ENCODE measurements at places on chromosomes 16 and 17.
A peak's percentile ranks its signal among the peaks of the same experiment; 100 is the strongest.

GRCh38 chr17:78779850-78780249 is 2.2 kb downstream of the CYTH1 start:
- DNase-seq = no peak

- DNase-seq = no peak
Observed at GRCh38 chr17:74354123-74354522, 7.5 kb downstream of the BTBD17 start.

DNA sequence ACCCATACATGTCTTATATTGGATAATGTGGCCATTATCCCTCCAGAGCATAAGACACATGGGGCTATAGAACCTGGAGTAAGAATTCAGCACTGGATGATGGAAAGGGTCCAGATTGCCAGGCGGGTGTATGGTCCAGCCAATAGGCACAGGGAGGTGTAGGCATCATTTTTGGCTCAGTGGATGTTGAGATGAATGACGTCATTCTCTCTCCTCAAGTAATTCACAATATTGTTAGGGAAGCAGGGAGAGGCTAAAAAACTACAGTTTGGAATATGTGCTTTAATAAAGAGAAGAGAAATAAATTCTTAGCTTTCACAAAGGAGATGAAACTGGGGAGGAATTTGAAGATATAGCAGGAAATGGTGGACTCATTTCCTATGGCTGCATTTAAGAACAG is 461.1 kb upstream of the GOT2 start:
- no peak for DNase-seq

- DNase-seq = no peak
Observed at GRCh38 chr17:63961355-63962212, 11.1 kb downstream of the SCN4A start.

DNA sequence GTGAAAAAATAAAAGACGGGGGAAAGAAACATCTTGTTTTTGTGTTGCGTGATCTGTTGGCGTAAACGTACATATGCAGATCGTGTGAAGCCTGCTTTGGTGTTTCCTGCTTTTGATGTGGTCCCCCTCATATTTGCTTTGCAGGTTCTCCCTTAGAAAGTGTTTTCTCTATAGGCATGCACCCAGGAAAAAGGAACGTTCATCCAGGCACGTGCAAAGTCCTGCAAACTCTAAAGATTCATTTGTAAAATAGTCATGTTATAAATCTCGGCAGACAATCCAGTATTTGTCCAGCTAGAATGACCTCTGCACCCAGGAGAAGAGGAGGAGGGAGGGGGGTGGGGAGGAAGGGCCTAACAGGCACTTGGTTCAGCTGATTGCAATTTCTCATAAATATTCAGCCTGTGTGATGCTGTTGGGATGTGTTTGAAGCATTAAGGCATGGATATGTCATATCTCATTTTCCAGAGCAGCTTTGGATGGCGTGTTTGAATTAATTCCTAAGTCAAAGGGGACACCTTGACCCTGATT is 40.3 kb upstream of the DDX52 start:
- peak; percentile 7 for DNase-seq

DNA sequence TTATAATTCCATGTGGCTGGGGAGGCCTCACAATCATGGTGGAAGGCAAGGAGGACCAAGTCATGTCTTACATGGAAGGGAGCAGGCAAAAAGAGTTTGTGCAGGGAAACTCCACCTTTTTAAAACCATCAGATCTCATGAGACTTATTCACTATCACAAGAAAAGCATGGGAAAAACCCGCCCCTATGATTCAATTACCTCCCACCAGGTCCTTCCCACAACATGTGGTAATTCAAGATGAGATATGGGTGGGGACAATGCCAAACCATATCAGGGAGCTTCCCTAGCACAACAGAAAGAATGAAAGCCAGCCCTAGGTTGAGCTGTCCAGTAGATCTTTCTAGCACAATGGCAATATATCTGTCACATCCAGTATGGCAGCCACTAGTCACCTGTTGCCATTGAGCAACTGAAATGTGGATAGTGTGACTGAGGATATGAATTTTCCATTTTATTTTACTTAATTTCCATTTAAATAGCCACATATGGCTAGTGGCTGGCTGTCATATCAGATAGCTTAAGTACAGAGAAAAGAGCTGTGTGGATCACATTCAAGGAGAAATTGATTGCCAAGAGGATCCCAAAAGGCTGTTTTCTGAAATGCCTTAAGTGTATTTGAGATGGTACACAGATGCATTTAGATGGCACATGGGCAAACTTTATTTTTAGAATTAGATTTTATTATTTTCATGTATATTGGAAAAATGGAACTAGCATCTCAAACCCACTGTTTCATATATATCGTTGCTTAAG is 273.0 kb downstream of the GRIN2A start:
- no peak for DNase-seq

Measured in globus pallidus (tissue), 1 donor.